Smooth muscle cell of bladder (primary cell): ENCODE measurements at places on chromosomes 3 and 15. TPM values are rescaled to one million over a fixed set of nuclear protein-coding genes. Genes with fewer than 3 reads are reported as not detected.

The GALNT15 gene
- 12.1 and 20.2 TPM in 2 replicates for total RNA-seq

The EPHA6 gene
- under 0.01 and 0.18 TPM in 2 replicates for total RNA-seq

The SLC41A3 gene
- 38.0 and 51.5 TPM in 2 replicates for total RNA-seq

The LYSMD4 gene
- 6.8 and 7.2 TPM in 2 replicates for total RNA-seq

The HIGD2B gene
- total RNA-seq, result not detected in 2 replicates

The EIF5A2 gene
- 13.4 and 15.7 TPM in 2 replicates for total RNA-seq

The PPIP5K1 gene
- 8.7 and 14.7 TPM in 2 replicates for total RNA-seq

The UPK1B gene
- total RNA-seq, result under 0.01 TPM in 1 of 2 replicates, not detected in the other

The LINGO1 gene
- not detected in 2 replicates for total RNA-seq

The CDC25A gene
- 1.00 and 1.3 TPM in 2 replicates for total RNA-seq

The MCF2L2 gene
- 0.14 and 0.37 TPM in 2 replicates for total RNA-seq

The FHIT gene
- 0.28 and 1.1 TPM in 2 replicates for total RNA-seq

The NOX5 gene
- under 0.01 and 0.09 TPM in 2 replicates for total RNA-seq

The ATP1B3 gene
- total RNA-seq, result 29.6 and 34.4 TPM in 2 replicates

The TNFAIP8L3 gene
- 10.0 and 14.2 TPM in 2 replicates for total RNA-seq

The TNNC1 gene
- 1.00 and 1.8 TPM in 2 replicates for total RNA-seq

The SYNM gene
- 3.6 and 6.2 TPM in 2 replicates for total RNA-seq

The P2RY12 gene
- total RNA-seq, result 0.28 and 0.46 TPM in 2 replicates

The ZKSCAN7 gene
- total RNA-seq, result 7.8 and 9.4 TPM in 2 replicates

The USF3 gene
- total RNA-seq, result 3.8 and 4.4 TPM in 2 replicates

The ARIH1 gene
- 25.2 and 31.7 TPM in 2 replicates for total RNA-seq

The DNAH12 gene
- total RNA-seq, result under 0.01 and 0.18 TPM in 2 replicates

The RARRES1 gene
- 76.4 and 166 TPM in 2 replicates for total RNA-seq

The NLGN1 gene
- 4.0 and 8.7 TPM in 2 replicates for total RNA-seq

The EPHA3 gene
- total RNA-seq, result 3.9 and 5.7 TPM in 2 replicates

The SIDT1 gene
- total RNA-seq, result under 0.01 TPM in 1 of 2 replicates, not detected in the other

The GOLGA8M gene
- total RNA-seq, result 0.28 and 0.92 TPM in 2 replicates

The DNAJB11 gene
- 55.0 and 64.8 TPM in 2 replicates for total RNA-seq

The GRK7 gene
- 0.09 TPM in 1 of 2 replicates, not detected in the other for total RNA-seq

The IMPG2 gene
- 0.14 and 0.18 TPM in 2 replicates for total RNA-seq

The CFAP100 gene
- not detected in 2 replicates for total RNA-seq

The BLM gene
- 0.71 and 0.74 TPM in 2 replicates for total RNA-seq

The SPATA12 gene
- not detected in 2 replicates for total RNA-seq

The KCNMB3 gene
- 0.71 and 1.1 TPM in 2 replicates for total RNA-seq

The LRRC2 gene
- 6.0 and 6.8 TPM in 2 replicates for total RNA-seq

The GPR171 gene
- total RNA-seq, result not detected in 2 replicates

The C2CD4A gene
- total RNA-seq, result not detected in 2 replicates

The ANAPC13 gene
- 88.5 and 95.9 TPM in 2 replicates for total RNA-seq

The JMJD7 gene
- 1.3 and 1.9 TPM in 2 replicates for total RNA-seq

The LIPC gene
- 1.3 and 2.1 TPM in 2 replicates for total RNA-seq

The TRPM1 gene
- not detected in 2 replicates for total RNA-seq

The CCR9 gene
- total RNA-seq, result not detected in 2 replicates

The PIK3CB gene
- total RNA-seq, result 6.4 and 7.1 TPM in 2 replicates

The CYP8B1 gene
- not detected in 2 replicates for total RNA-seq

The MST1R gene
- total RNA-seq, result 0.14 and 0.55 TPM in 2 replicates

The PYGO1 gene
- 6.8 and 8.6 TPM in 2 replicates for total RNA-seq

The DAZL gene
- not detected in 2 replicates for total RNA-seq

The RFX7 gene
- total RNA-seq, result 3.0 and 3.1 TPM in 2 replicates

The CCNB2 gene
- 7.1 and 9.0 TPM in 2 replicates for total RNA-seq

The BFSP2 gene
- not detected in 2 replicates for total RNA-seq

The LRRK1 gene
- 6.8 and 12.9 TPM in 2 replicates for total RNA-seq

The CLDN16 gene
- under 0.01 TPM in 1 of 2 replicates, not detected in the other for total RNA-seq

The MESP1 gene
- total RNA-seq, result 0.09 and 0.28 TPM in 2 replicates

The CCDC191 gene
- 1.8 and 2.0 TPM in 2 replicates for total RNA-seq

The NRG4 gene
- total RNA-seq, result not detected in 2 replicates

The POPDC2 gene
- total RNA-seq, result under 0.01 and 0.37 TPM in 2 replicates

The IL5RA gene
- not detected in 2 replicates for total RNA-seq
